ENCODE measurements at places on chromosomes 16 and 17. TPM values are rescaled to one million over a fixed set of nuclear protein-coding genes. Genes with fewer than 3 reads are reported as not detected.
A peak's percentile ranks its signal among the peaks of the same experiment; 100 is the strongest.

GRCh38 chr16:53664724-53665345 lies 38.8 kb downstream of the RPGRIP1L start:
- no peaks in the 10 kb centered on the region for H3K4me1 ChIP-seq
- H3K27me3 ChIP-seq: no peaks in the 10 kb centered on the region
- no peak overlapping the region for H3K27ac ChIP-seq
- no peaks in the 10 kb centered on the region for H3K36me3 ChIP-seq

- no peak overlapping the region for H3K4me3 ChIP-seq
- DNase-seq: no peak
- H3K36me3 ChIP-seq: no peaks in the 10 kb centered on the region
Measured at GRCh38 chr16:50399411-50399810, 30.6 kb upstream of the BRD7 start.

DNA sequence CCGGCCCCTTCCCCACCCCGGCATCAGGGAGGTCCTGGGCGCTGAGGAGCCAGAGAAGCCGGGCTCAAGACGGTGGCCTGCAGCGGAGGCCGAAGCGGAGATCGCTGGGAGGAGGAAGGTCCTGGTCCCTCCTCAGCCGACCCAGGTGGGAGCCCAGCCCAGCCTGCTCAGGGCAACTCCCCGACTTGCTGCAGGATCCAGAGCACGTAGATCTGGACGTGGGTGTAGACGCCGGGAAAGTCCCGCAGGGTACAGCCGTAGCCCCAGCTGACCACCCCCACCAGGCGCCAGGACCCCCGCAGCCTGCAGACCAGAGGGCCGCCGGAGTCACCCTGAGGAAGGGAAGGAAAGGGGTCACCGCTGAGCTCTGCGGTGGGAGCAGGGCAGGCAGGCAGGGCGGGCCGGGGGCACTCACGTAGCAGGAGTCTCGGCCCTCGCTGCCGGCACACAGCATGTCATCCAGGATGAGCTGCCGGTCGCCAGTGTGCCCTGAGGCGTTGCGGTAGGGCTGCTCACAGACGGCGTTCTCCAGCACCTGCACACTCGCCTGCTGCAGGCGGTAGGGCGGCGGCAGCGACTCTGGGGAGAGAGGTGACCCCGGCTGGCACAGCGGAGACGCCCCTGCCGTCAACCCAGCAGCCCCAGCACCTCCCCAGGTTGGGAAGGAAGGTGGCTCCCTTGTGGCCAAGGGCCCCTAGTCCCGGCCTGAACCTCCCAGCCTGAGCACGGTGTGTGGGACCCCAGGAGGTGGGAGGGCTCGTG lies 5.4 kb downstream of the TPSD1 start:
- no peaks in the 10 kb centered on the region for H3K4me1 ChIP-seq
- no peak overlapping the region for H3K27ac ChIP-seq
- H3K36me3 ChIP-seq: no peaks in the 10 kb centered on the region
- no peak overlapping the region for H3K4me3 ChIP-seq
- no peaks in the 10 kb centered on the region for H3K27me3 ChIP-seq
- no peak for DNase-seq

- no peak for DNase-seq
- no peaks in the 10 kb centered on the region for H3K4me1 ChIP-seq
Measured at GRCh38 chr17:74157366-74157765, 46.1 kb upstream of the RPL38 start.

DNA sequence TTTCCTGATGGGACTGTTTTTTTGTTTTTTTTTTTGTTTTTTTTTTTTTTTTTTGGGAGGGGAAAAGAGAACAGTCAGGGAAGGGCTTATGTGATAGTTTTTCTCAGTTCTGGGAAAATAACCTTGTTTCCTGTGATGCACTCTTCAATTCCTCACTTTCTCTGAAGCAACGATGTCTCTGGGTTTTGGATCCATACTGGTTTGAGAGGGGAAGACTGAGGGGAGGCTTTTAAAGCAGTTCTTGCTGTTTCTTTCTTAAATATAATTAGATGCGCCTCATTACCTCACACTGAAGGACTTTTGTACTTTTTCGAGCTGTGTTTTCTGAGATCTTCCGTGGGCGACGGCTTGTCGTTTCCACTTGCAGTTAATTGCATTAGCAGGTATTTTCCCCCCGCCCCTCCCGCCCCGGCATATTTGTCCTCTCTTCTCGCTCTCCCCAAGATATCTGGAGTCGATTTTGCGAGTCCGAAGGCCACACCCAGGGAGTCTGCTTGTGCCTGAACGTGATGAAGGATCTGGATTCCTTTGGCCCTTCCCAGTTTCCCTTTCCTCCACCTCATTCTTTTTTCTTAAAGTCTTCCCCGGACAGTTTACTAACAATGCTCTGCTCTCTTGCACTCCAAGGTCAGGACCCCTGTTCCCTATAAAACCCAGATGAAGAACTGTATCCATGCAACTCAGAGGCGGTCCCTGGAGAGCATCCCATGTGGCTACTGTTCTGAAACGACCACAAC lies 125.2 kb upstream of the ZFHX3 start:
- H3K36me3 ChIP-seq: no peaks in the 10 kb centered on the region
- H3K4me1 ChIP-seq: peaks cover 36% of the 10 kb centered on the region
- H3K4me3 ChIP-seq: peak overlapping the region; percentile 18
- H3K27me3 ChIP-seq: no peaks in the 10 kb centered on the region

GRCh38 chr17:27471321-27472269 lies 15.3 kb downstream of the KSR1 start:
- H3K4me1 ChIP-seq: peaks cover 25% of the 10 kb centered on the region
- no peak for DNase-seq
- H3K4me3 ChIP-seq: no peak overlapping the region
- H3K27me3 ChIP-seq: no peaks in the 10 kb centered on the region

DNA sequence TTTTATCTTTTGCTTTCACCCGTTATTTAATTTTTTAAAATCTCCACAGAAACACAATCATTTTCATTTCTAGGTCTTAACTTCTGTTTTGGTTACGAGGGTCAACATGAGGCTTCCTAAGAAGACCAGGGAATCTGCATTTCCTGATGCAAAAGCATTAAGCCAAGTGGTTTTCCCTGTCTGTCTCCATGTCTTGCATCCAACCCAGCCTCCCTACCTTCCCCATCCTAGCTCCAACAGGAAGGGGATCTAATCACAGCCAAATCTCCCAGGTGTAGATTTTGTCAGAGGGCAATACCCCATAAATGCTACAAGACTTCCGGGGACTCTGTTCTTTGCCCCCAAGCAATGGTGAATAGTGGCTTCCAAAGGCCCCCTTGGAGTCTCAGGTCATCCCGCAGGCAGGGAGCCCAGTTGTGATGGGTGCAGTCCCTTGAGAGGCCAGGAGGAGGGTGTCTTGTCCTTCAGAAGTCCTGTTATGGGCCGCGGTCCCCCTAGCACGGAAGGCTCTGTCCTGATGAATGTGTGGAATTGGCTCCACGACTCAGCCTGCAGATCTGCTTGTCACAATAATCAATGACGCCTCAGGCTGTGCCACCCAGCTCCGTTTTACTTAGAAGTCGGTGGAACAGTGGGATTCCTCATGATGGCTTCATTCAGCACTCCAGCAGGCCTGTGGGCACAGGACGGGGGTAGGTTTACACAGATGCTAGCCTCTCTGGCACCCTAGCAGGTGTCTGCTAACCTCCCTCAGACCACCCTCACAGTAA lies 141.1 kb downstream of the RGS9 start:
- DNase-seq: peak; percentile 78
- no peak overlapping the region for H3K27ac ChIP-seq
- no peaks in the 10 kb centered on the region for H3K36me3 ChIP-seq
- no peaks in the 10 kb centered on the region for H3K4me1 ChIP-seq
- H3K27me3 ChIP-seq: no peaks in the 10 kb centered on the region

GRCh38 chr17:39753514-39754160 lies 15.9 kb downstream of the GRB7 start:
- H3K27me3 ChIP-seq: no peaks in the 10 kb centered on the region
- H3K4me1 ChIP-seq: no peaks in the 10 kb centered on the region
- peak overlapping the region; percentile 30 for H3K27ac ChIP-seq
- H3K4me3 ChIP-seq: peak overlapping the region; percentile 50
- peak; percentile 19 for DNase-seq
- no peaks in the 10 kb centered on the region for H3K36me3 ChIP-seq

DNA sequence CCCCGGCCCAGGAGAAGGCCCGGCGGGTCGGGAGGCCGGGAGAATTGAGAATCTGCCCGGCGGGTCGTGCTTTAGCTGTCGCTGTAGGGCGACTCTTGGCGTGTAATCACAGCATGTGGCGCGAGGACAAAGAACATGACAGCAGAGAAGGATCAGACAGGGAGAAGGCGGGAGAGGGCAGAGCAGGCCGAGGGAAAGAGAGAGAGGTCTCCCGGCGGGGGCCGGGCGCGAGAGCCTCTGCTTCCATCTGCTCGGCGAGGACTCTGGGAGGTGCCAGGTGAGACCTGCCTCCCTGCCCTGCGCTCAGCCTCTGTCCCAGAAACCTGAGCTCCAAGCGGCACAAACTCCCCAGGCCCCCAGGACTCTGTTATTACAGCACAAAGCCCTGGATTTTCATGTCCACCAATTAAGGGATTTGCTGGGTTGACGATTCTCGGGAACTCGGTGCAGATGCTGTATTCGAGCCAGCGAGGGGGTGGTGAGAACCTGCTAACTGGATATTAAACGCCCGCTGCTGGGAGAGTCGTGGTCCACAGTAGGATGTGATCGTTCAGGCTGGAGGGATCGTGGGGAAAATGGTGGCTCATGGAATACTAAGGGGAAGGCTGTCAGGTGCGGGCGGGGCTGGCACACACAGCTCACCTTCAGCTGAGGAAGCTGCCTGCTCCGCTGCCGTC lies 172.0 kb upstream of the CIBAR2 start:
- no peaks in the 10 kb centered on the region for H3K36me3 ChIP-seq
- DNase-seq: peak; percentile 43
- H3K4me1 ChIP-seq: peaks cover 14% of the 10 kb centered on the region
- H3K27ac ChIP-seq: no peak overlapping the region
- H3K4me3 ChIP-seq: no peak overlapping the region

- H3K4me3 ChIP-seq: no peak overlapping the region
- no peaks in the 10 kb centered on the region for H3K27me3 ChIP-seq
- peak; percentile 31 for DNase-seq
- peak overlapping the region; percentile 16 for H3K27ac ChIP-seq
- H3K4me1 ChIP-seq: peaks cover 18% of the 10 kb centered on the region
Measured at GRCh38 chr16:85302018-85302847, 190.0 kb upstream of the CIBAR2 start.

- H3K4me3 ChIP-seq: peak overlapping the region; percentile 86
- DNase-seq: no peak
- H3K36me3 ChIP-seq: no peaks in the 10 kb centered on the region
- H3K27me3 ChIP-seq: no peaks in the 10 kb centered on the region
- H3K27ac ChIP-seq: no peak overlapping the region
- H3K4me1 ChIP-seq: peaks cover 18% of the 10 kb centered on the region
Measured at GRCh38 chr16:89491974-89492687, 1.8 kb upstream of the ANKRD11 start.

GRCh38 chr16:2963723-2964474 lies at the start of gene KREMEN2:
TSS of gene KREMEN2 (plus strand) at chr16:2964275. CDS start at chr16:2964521, 246 bp downstream.
- no peak within 1 kb of the TSS for H3K27ac ChIP-seq
- peak within 1 kb of the TSS; percentile 52 for H3K4me3 ChIP-seq
- peak; percentile 83 for DNase-seq
- H3K4me1 ChIP-seq: peaks cover 28% of the 10 kb centered on the region
- H3K27me3 ChIP-seq: no peaks in the 10 kb centered on the region
- H3K36me3 ChIP-seq: no peaks in the 10 kb centered on the region

DNA sequence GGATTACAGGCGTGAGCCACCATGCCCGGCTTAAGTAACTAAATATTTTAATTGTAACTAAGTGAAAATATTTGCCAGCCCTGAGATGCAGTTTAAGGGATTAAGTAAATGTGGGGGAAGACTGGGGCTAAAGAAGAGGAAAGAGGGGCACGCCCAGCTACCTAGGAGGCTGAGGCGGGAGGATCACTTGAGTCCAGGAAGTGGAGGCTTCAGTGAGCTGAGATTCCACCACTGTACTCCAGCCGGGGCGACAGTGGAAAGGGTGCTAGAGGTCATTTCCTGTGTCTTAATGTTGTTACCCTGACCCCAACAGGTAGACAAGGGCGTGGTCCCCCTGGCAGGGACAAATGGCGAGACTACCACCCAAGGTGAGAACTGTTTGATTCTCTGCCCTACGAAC lies 2.8 kb downstream of the ALDOA start:
- H3K4me3 ChIP-seq: no peak overlapping the region
- peaks cover 38% of the 10 kb centered on the region for H3K4me1 ChIP-seq
- DNase-seq: no peak
- no peaks in the 10 kb centered on the region for H3K27me3 ChIP-seq
- peaks cover 65% of the 10 kb centered on the region for H3K36me3 ChIP-seq
- H3K27ac ChIP-seq: peak overlapping the region; percentile 6

GRCh38 chr16:2991566-2992261 lies 11.5 kb upstream of the PKMYT1 start:
- no peak overlapping the region for H3K4me3 ChIP-seq
- no peak for DNase-seq
- H3K27me3 ChIP-seq: peaks cover 8% of the 10 kb centered on the region
- no peaks in the 10 kb centered on the region for H3K36me3 ChIP-seq
- H3K4me1 ChIP-seq: no peaks in the 10 kb centered on the region

DNA sequence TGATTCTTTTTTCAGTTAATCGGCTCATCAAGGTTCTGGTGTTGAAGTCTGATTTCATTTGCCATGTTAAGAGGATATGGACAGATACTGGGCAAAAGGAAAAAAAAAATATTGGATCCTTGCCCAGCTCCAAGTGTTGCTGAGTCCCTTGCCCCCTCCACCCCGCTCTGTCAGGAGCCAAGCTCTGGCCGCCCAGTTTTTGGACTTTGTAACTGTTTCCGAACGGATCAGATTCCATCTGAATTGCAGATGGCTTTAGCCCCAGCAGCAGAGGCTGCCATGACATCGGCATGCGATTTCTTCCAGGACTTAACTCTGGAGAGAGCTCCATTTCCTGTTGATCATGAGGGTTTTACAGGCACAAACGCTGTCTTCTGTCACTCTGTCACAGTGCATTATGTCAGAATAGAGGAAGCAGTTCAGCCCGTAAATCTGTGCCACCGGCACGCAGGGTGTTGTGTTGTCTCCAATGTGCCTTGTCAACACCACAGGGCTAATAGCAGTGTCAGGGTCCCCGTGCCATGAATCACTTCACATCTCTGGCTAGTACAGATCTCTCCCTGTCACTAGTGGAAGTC lies 615.6 kb downstream of the MAF start:
- DNase-seq: peak; percentile 24
- H3K4me3 ChIP-seq: no peak overlapping the region
- H3K27me3 ChIP-seq: no peaks in the 10 kb centered on the region

GRCh38 chr16:52914428-52914827 lies 138.3 kb downstream of the CHD9NB start:
- no peaks in the 10 kb centered on the region for H3K4me1 ChIP-seq
- H3K27me3 ChIP-seq: peaks cover 18% of the 10 kb centered on the region
- no peak for DNase-seq
- H3K27ac ChIP-seq: no peak overlapping the region
- H3K4me3 ChIP-seq: no peak overlapping the region

RPL19 gene
- total RNA-seq: 950 TPM

PRR29 gene
- 0.37 TPM for total RNA-seq

NT5C3B gene
- 50.7 TPM for total RNA-seq

CCL23 gene
- not detected for total RNA-seq

NOD2 gene
- total RNA-seq: not detected

GRIN2A gene
- total RNA-seq: 1.2 TPM

PERCC1 gene
- not detected for total RNA-seq

OR4D1 gene
- total RNA-seq: not detected

KRTAP4-4 gene
- not detected for total RNA-seq

CCL14 gene
- not detected for total RNA-seq

NSF gene
- 30.9 TPM for total RNA-seq

All from A673 (cell line).